ENCODE measurements at places on chromosomes 3 and 15. TPM values are rescaled to one million over a fixed set of nuclear protein-coding genes. Genes with fewer than 3 reads are reported as not detected.

DNA sequence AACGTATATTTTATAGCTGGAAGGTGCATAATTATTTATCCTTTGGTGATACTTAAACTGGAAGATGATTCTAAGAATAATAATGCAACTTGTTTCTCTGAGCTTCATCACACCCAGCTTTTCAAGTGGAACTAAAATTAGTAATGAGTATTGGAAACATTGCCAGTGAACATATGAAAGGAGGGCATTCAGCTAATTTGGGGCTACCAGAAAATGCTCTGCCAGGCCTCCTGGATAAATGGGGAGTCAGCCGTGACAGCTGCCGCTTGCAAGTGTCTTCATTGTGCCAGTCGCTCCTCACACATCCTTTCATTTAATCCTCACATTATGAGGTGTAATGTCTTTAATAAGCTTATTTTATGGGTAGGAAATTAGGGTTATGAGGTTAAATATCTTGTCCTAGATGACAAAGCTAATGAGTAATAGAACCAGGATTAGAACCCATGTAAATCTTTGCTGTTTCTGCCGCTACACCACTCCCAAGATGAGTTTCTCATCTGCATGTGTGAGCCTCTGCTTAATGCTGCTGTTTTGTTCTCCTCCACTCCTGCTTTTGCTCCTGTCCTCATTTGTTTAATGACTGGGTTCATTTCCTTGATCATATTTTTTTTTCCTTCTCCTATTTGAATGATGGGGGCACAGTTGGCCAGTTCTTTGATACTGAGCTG is 155.7 kb downstream of the PLCL2 start:
- peak; percentile 76 for DNase-seq

DNA sequence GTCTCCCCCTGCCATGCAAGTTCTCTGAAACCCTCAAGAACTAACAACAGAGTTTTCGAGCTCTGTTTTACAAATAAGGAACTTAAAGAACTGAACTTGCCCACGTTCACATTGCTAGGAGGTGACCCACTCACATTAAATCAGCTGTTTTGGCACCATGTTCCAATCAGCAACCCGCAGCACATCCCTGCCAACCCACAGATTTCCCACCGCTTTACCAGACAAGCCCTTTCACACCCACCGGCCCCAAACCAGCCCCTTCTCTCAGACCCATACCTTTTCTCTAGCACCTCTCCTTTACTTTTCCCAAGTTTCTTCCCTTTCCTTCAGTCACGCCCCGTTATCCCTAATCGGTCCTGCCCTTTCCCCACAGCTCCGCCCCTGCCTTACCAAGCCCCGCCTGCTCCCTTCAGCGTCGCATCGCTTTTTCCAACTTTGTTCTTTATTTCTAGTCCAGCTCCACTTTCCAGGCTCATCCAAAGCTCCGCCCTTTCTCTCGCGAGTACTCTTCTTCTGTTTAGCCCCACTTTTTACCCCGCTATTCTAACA is 804 bp upstream of the BRPF1 start:
- DNase-seq = no peak

GRCh38 chr3:60036803-60037202 is 987.0 kb upstream of the CFAP20DC start:
- no peak for DNase-seq

DNA sequence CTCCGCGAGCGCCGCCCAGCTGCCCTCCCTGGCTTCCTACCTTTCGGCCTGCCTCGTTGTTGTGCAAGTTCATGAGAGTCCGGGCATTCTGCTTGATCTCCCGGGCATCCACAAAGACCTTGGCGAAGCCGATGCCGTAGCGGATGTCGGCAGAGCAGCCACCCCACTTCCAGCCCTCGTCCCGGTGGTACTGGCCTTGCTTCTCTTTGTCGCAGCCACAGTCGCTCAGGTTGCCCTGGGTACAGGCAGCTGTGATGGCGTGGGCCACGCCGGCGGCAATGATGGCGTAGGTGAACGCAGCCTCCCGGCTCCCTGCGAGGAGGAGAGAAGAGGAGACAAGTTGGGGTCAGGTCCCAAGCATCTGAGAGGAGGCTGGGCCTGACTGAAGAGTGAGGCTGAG is 25.4 kb downstream of the WNT7A start:
- DNase-seq = no peak

DNA sequence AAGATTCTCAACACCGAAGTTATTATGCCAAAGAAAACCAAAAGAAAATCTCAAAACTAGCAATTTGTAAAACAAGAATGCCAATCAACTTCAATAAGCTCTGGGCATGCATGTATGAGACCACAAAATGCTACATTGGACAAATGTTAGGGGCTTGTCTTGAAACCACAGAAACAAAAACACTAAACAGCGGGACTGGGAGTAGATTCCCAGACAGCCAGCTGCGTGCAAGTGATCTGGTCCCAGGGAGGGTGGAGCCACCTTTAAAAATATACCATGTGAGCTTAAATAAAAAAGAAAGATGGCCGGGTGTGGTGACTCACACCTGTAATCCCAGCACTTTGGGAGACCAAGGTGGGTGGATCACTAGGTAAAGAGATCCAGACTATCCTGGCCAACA is 163.6 kb upstream of the PRICKLE2 start:
- DNase-seq = no peak

- DNase-seq = no peak
Observed at GRCh38 chr15:85782064-85782463, 12.7 kb downstream of the KLHL25 start.

DNA sequence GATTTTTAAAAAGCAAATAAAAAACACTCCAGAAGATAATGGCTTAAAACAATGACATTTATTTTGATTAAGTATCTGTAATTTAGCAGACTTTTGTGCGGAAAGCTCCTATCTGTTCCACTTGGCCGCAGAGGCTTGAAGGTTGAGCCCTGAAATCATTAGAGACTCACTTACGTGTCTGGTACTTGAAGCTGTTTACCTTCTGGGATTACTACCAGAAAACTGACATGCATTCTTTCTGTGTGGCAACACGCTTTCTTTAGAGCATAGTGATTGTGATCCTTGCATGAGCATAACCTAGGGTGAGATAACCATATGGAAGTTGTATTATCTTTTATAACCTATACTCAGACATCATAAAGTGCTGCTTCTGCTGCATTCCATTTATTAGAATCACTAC is 298.5 kb downstream of the SI start:
- DNase-seq = no peak

DNA sequence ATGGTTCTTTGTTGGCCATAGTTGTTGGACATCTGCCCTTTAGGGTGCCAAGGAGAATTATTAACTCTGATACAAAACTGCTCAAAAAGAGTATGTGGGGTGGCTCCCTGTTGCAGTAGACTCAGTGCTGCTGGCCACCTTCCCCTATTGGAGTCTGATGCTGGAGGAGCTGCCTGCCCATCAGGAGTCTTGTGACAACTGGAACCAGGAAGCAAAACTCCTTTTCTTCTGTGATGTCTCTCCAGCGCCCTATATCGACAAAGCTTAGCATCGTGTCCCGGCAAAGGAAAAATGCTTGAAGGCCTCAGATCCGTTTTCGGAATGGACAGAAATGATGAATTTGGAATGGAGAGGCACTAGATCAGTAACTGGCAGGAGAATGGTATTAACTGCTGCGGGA is 23.5 kb downstream of the PAK2 start:
- DNase-seq = no peak

DNA sequence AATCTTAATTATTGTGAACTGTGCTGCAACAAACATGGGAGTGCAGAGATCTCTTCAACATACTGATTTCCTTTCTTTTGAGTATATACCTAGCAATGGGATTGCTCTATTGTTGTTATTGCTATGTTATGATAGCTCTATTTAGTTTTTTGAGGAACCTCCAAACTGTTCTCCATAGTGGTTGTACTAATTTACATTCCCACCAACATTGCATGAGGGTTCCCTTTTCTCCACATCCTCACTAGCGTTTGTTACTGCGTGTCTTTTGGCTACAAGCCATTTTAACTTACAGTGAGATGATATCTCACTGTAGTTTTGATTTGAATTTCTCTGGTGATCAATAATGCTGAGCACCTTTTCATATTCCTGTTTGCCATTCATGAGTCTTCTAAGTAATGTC is 45.5 kb upstream of the TNFSF10 start:
- DNase-seq = no peak

DNA sequence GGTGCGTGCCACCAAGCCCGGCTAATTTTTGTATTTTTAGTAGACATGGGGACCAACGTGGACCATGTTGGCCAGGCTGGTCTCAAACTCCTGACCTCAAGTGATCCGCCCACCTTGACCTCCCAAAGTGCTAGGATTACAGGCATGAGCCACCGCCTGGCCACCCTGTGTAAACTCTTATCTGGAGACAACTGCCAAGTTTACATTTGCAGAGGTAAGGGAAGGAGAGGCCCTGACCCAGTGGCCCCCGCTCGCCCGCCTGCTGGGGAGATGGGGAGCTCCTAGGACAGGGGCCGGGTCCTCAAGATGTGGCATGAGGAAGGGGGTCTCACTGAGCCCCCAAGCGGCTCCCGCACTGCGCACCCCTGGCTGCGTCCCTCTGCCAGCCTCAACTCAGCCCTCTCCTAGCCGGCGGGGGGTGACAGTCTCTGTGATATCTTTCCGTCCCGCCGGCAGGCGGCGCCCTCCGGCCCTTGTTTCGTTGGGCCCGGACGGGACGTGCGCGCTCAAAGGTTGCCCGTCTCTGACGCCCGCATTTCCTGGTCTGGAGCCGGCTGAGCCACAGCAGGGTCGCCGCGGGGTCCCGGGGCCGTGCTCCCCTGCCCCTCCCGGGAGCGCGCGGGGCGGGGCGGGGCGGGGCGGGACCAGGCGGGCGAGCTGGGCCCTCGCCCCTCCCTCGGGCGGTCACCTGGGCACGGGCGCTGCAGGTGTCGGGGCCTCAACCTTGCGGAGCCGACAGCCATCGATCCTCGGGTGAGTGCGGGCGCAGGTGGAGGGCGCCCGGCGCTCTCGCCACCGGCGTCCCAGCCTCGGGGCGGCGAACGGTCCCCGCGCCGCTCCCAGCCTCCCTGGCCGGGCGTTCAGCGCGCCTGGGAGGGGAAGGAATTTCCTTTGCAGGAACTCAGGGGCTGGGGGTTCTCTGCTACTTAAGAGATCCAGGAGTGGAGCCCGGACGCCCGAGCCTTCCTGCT is at the start of gene GPR160:
GPR160 (plus strand) TSS at position 533 of the 971 bp plus-strand sequence. CDS start 45,978 bp downstream, outside the sequence.
- no peak for DNase-seq

DNA sequence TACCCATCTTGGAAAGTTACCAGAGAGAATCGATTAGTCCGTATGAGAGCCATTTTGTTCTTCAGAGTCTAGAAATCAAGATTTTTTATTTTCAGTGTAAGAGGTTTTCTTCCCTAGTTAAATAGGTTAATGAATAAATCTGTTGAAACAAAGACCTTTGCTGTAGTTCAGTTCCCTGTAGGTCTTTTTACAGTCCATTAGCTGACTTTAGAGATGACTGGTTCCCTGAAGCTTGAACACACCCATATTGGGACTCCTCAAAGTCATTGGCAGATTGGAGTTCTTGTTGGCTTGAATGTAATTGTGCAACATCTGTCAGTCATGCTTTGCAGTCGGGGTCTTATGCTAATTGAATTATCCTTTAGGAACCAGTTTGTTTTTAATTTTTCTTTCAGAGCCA is 45.3 kb downstream of the SEMA6D start:
- no peak for DNase-seq

- DNase-seq = peak; percentile 43
Observed at GRCh38 chr15:81280696-81281455, 43.1 kb downstream of the STARD5 start.

- DNase-seq = no peak
Observed at GRCh38 chr3:8848696-8849131, 79.3 kb upstream of the OXTR start.

GRCh38 chr15:37921527-37922385 is 12.7 kb upstream of the TMCO5A start:
- no peak for DNase-seq

DNA sequence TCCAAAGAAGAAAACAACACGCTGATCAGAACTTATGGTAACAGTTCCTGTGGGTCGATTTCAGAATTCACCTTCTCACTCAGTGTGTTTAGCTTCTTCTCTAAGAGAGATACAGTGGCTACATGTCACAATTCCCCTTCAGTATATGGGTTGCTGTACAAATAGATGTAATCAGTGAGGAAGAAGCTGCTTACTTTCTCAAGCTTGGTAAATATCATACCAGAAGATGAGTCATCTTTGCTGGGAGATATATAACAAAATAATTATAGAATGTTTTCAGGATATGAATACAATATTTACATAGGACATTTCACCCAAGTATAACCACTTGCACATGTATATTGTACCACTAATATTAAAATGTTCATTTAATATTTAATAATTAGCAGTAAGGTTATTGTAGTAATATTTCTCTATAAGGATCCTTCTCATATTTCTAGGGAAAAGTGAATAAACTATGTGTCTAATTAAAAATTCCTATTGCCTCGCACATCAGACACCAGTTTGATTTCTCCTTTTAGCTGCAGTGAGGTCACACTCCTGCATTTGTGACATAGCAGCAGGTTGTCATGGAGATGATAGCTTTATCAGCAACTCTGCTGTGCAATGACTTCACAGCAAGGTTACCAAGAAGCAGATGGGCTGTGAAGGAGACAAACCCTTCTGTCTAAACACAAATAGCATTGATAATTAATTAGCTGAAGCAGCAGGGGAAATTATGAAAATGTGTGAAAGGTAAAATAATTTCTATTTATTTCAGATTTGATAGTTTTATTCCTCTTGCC is 211.4 kb downstream of the TUSC7 start:
- DNase-seq = no peak

DNA sequence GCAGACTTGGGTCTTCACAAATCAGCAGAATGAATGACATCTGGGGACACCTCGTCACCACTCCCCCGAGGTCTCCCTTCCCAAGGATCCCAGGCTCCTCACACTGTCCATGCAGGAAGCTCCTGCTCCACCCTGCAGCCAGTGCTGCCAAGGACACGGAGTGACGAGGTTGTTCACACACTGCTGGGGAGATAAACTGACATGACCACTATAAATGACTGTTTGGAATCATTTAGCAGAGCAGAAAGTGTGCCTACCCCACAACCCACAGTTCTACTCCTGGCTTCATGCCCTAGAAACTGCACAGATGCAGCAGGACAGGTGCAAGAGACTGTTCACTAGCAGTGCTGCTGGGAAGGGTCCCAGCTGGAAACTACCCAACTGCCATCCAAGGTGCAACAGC is 19.7 kb upstream of the PRSS50 start:
- DNase-seq = no peak

GRCh38 chr15:85974742-85975141 is 104.9 kb upstream of the AGBL1 start:
- DNase-seq = no peak

GRCh38 chr3:76991165-76991564 is 48.7 kb upstream of the ROBO2 start:
- no peak for DNase-seq

GRCh38 chr3:32447865-32448400 is 54.7 kb downstream of the CMTM6 start:
- DNase-seq = no peak

The CIP2A gene
- total RNA-seq = 37.8 TPM

The TM6SF1 gene
- total RNA-seq = 1.8 TPM

The CLRN1 gene
- not detected for total RNA-seq

The PAK6 gene
- 3.7 TPM for total RNA-seq

The NUDT16 gene
- 13.2 TPM for total RNA-seq

The NSUN3 gene
- total RNA-seq = 28.9 TPM

The TJP1 gene
- total RNA-seq = 82.0 TPM

The ARNT2 gene
- 75.5 TPM for total RNA-seq

The DAG1 gene
- total RNA-seq = 26.3 TPM

The SEC62 gene
- total RNA-seq = 66.9 TPM

The ISL2 gene
- total RNA-seq = not detected

The PLS1 gene
- total RNA-seq = 2.5 TPM

The CLDN18 gene
- 0.09 TPM for total RNA-seq

The NLGN1 gene
- total RNA-seq = 61.6 TPM

The ROPN1 gene
- total RNA-seq = not detected

The FBXL22 gene
- total RNA-seq = 0.64 TPM

The APPL1 gene
- total RNA-seq = 83.1 TPM

The ZMYND10 gene
- total RNA-seq = 5.4 TPM

The SLC2A2 gene
- total RNA-seq = not detected

The MIX23 gene
- total RNA-seq = 16.2 TPM

The AADAC gene
- not detected for total RNA-seq

All from cerebellum (tissue), 4 donors.